ENCODE measurements at places on chromosomes 3 and 15.

- DNase-seq: no peak
Observed at GRCh38 chr15:75034615-75035014, 11.2 kb downstream of the PPCDC start.

GRCh38 chr15:86312486-86312885 lies 232.8 kb downstream of the AGBL1 start:
- DNase-seq: no peak

DNA sequence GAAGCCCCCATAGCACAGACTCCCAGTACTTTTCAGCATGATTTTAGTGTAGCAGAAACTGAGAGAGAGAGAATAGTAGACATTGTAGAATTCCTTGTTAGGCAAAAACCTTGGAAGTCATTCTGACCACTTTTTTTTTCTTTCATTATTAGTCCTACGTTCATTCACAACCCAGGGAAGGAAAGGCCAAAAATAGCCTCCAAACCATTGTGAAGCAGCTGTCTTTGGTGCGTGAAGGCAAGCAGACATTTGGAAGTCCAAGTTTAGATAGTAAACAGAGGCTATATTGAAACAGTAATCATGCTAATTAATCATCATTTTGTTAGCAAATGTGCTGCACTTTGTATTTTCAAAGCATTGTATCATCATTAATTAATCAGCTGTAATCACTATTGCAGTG lies 34.5 kb downstream of the CCDC54 start:
- DNase-seq: no peak

DNA sequence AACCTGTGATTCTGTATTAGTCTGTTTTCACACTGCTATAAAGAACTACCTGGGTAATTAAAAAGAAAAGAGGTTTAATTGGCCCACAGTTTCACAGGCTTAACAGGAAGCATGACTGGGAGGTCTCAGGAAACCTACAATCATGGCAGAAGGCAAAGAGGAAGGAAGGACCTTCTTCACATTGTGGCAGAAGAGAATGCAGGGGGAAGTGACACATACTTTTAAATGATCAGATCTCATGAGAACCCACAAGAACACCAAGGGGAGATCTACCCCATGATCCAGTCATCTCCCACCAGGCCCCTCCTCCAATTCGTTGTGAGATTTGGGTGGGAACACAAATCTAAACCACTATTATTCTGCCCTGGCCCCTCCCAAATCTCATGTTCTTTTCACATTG lies 6.1 kb downstream of the ZKSCAN7 start:
- no peak for DNase-seq

GRCh38 chr3:106119614-106120082 lies 250.8 kb upstream of the CBLB start:
- DNase-seq: no peak

GRCh38 chr3:17473761-17474160 lies 268.7 kb downstream of the TBC1D5 start:
- no peak for DNase-seq

DNA sequence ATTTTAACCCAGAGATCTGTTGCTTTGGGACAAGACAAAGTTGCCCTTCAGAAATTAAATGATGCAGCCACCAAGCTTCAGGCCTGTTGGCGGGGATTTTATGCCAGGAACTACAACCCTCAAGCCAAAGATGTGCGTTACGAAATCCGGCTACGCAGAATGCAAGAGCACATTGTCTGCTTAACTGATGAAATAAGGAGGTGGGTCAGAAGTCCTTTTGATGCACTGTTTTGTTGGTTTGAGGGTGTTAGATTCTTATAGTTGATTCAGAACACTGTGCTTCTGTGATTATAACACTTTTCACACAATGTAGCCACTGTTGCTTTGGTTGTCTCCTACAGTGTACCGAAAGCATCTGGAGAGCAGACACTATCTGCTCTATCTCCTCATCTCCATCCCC lies 20.8 kb upstream of the NXPE3 start:
- no peak for DNase-seq

DNA sequence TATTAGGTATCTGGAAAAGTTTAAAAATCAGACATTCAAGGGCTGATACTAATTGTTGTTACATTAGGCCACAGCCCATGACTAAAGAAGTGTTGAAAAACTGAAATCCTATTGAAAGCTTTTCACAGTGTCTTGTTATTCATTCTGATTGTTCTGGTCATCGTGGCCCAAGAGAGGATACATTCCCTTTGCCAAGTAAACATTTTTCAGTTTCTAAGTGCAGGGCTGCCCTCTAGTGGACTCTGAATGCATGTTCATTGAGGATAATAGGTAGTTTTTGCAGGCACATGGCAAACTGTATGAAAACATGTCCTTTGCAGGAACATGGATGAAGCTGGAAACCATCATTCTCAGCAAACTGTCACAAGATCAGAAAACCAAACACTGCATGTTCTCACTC lies 181.1 kb downstream of the MYRIP start:
- DNase-seq: no peak

- DNase-seq: no peak
Observed at GRCh38 chr3:184479426-184480126, 82.0 kb upstream of the EPHB3 start.

GRCh38 chr15:43527016-43527801 lies 9.8 kb downstream of the MAP1A start:
- no peak for DNase-seq

GRCh38 chr3:128313071-128313725 lies 153.5 kb downstream of the DNAJB8 start:
- no peak for DNase-seq

DNA sequence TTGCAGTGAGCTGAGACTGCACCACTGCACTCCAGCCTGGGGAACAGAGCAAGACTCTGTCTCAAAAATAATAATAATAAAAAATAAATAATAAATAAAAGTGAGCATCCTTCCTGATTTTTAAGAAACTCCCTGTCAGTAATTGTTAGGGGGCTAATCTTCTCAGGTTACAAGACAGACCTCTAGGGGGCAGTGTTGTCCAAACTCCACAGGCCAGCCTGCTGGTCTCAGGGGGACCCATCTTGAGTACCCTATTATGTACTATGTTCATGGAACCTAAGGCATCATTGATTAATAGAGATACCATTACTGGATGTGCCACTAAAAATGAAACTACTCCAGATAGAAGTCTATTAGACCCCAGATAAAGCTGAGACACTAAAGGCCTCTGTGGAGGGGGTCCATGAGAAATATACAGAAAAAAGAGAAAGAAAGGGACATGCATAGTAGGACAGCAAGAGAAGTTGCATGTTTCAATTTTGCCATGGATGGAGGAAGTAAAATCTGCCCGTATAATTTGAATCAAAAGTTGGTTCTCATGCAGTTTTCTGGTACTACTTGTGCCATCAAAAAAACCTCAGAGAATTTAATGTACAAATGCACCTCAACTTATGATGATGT lies 85.5 kb upstream of the CDV3 start:
- no peak for DNase-seq

- no peak for DNase-seq
Observed at GRCh38 chr15:66400351-66400774, 13.7 kb downstream of the MAP2K1 start.

- no peak for DNase-seq
Observed at GRCh38 chr3:107599772-107600145, 77.0 kb downstream of the BBX start.

DNA sequence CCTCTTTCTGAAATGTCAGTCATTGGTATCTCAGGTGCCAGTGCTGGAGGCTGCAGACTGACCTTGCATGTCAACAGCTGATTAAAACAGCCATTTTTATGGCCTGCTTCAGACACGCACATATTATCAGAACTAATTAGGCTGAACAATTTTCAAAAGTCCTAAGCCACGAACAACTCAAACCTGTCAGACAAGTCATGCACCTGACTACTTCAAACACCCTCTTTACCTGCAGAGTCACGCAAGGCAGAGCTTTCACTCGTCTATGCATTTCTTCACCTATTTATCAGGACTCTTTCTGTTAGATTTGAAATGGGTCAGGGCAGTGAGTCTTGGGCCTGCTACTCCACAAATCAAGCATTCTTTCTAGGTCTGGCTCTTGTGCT lies 26.7 kb downstream of the CLK3 start:
- no peak for DNase-seq

DNA sequence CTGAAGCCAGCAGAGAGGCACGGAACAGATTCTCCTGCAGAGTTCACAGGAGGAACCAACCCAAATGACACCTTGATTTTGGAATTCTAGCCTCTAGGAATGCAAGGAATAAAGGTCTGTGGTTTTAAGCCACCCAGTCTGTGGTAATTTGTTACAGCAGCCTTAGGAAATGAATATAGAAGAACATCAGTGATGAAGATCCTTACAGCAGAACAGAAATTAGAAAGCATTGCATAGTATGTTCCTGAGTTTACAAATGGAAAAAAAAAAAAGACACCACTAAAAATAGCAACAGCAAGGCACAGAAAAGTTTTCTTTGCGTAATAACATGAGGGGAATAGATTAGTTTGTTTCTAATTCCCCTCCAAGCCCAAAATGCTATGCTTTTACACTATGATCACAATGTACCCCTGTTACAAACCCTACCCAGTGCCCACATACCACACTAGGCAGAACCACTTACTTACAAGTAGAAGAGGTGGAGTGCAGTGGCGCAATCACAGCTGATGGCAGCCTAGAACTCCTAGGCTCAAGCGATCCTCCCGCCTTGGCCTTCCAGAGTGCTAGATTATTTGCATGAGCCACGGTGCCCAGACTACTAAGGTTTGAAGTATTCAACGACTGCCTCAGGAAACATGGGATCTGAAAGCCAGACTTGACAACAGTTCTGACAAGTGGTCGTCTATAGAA lies 84.3 kb downstream of the SHQ1 start:
- DNase-seq: no peak

DNA sequence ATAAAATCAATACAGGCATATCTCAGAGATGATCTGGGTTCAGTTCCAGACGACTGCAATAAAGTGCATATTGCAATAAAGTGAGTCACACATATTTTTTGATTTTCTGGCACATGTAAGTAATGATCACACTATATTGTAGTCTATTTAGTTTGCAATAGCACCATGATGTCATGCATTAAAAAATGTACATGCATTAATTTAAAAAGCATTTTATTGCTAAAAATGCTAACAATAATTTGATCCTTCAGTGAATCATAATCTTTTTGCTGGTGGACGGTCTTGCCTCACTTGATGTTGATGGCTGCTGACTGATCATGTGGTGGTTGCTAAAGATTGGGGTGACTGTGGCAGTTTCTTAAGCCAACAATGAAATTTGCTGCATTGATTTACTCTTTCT lies 511.1 kb downstream of the OTOL1 start:
- no peak for DNase-seq

DNA sequence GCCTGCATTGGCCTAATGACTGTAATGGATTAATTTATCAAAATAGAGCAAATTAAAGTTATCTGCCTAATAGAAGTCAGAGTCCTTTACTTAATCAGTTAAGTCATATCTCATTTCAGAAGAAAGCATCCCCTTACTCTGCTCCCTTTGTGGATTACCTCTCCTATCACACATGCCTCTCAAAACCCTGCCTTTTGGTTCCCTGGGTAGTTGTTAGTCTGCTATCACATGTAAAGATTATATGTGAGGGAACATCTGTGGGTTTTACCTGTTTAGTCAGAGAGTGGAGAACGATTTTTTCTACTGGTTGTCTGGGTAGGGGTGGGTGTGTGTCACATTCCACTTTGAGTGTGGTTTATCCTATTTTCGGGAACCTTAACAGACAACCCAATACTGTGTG lies 16.4 kb downstream of the UBE2E2 start:
- DNase-seq: no peak

DNA sequence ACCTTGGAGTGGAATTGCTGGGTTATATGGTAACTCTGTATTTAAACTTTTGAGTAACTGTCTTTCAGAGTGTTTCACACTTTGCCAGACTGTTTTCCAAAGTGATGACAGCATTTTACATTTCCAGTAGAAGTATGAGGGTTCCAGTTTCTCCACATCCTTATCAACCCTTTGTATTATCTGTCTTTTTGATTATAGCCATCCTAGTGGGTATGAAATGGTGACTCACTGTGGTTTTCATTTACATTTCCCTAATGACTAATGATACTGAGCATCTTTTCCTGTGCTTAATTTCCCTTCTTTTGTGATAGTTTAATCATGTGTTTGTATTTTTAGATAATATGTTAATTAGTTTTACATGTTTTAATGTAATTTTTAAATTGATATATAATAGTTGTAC lies 138.1 kb upstream of the DAZL start:
- DNase-seq: no peak

GRCh38 chr3:41267975-41268640 lies 68.8 kb downstream of the CTNNB1 start:
- DNase-seq: no peak

DNA sequence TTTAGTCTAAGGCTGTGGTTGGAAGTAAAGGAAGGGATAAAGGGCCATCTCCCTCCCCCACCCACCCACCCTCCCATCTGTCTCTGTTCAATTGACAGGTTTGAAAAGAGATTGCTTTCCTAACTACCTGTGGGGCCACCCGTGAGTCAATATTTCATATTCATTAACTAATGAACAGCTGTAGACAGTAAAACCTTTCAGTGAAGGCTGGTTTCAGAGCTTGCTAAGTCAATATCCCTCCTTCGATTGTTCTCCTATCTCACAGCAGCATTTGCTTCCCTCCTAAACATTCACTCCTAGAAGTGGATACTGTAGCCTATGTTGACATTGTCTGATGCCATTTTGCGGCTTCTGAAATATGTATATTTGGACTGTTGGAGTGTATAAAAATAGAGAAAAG lies 85.9 kb upstream of the SYNPR start:
- DNase-seq: no peak

DNA sequence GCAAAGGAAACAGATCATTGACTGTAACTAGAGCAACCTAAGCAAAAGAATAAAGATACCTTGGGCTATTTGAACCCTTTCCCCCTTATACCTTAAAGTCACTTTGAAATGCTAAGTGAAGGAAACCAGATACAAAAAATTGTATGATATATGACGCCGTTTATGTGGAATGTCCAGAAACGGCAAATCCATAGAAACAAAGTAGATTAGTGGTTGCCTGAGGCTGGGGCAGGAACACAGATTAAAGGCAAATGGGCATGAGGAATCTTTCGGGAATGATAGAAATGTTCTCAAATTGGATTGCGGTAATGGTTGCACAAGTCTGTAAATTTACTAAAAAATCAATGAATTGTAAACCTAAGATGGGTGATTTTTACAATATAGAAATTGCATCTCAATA lies 160.1 kb upstream of the CCDC54 start:
- no peak for DNase-seq

GRCh38 chr3:37243820-37244748 lies 69.7 kb upstream of the LRRFIP2 start:
- DNase-seq: peak; percentile 9

GRCh38 chr3:128923576-128923975 lies 44.2 kb downstream of the ACAD9 start:
- no peak for DNase-seq
